Activated CD4-positive, alpha-beta T cell treated with anti-CD3 and anti-CD28 coated beads, Interleukin-2, amount 10 ng/mL, durations not matched to agents 24 days and 14 days (primary cell): ENCODE measurements at places on chromosomes 2 and 18.
A peak's percentile ranks its signal among the peaks of the same experiment; 100 is the strongest.

DNA sequence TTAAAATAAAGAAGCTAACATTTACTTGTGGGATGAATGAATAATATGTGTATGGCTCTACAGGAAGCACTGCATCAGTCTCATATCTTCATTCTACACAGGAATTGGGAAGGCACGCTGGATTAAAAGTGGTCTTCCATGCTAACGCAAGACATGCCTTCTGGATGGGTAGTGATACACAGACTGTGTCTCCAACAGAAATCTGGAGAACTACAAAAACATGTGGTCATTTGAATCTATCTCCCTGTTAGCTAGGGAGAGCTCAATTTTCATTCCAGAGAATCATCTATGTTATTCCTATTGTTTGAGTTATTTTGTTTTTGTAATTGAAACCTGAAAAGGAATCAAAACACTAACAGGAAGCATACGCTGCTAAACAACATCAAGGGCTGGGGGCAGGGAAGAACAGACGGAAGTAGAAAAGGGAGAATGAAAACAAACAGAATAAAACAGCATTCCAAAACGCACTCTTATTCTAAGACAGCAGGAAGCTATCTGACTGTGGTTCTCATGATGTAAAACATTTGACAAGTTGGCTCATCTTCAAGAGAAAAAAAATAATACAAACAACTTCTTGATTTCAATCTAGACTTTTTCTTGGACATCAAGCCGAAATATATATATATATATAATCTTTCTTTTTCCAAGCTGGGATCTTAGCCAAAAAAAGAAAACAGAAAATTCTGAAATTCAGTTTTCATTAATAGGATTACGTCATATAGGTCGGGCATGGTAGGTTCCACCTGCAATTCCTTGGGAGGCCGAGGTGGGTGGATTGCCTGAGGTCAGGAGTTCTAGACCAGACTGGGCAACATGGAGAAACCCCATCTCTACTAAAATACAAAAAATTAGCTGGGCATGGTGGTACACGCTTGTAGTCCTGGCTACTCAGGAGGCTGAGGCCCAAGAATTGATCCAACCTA lies 31.5 kb upstream of the ASNSD1 start:
- no peak for DNase-seq

- peak; percentile 76 for DNase-seq
Observed at GRCh38 chr2:239264492-239264837, 136.4 kb downstream of the HDAC4 start.

GRCh38 chr18:57931038-57931437 lies 113.0 kb upstream of the NEDD4L start:
- no peak for DNase-seq

GRCh38 chr18:53909668-53910067 lies 314.8 kb downstream of the MBD2 start:
- DNase-seq: peak; percentile 73

DNA sequence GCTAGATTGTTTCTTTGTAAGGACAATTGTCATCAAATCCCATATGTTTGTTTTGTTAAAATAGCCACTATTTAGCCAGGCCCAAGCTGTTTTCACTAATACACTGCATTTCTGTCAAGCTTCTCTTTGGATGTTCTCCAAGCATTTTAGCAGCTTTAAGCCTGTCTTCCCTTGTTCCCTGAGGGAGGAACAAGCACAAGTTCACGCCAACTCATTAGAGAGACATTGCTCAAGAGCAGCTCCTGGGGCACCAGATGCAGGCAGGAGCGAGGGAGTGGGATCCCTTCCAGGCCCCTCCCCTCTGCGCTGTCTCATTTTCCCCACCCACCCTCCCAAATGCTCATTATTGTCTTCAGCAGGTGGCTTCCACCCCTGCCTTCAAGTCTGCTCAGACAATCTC lies 32.6 kb upstream of the PPP3R1 start:
- no peak for DNase-seq

GRCh38 chr2:172968061-172968469 lies 107.6 kb upstream of the MAP3K20 start:
- no peak for DNase-seq

DNA sequence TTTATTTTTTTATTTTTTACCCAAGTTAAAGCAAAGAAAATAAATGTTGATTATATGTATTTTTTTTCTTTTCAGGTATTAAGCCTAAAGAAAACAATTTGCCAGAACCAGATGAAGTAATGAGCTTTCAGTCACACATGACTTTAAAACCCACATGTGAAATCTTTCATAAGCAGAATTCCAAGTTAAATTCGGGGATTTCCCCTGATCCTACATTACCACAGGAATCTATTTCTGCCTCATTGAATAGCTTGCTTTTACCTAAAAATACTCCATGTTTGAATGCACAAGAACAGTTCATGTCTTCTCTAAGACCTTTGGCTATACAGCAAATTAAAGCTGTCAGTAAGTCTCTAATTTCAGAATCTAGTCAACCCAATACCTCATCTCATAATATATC lies 26.6 kb downstream of the GEN1 start:
- no peak for DNase-seq

DNA sequence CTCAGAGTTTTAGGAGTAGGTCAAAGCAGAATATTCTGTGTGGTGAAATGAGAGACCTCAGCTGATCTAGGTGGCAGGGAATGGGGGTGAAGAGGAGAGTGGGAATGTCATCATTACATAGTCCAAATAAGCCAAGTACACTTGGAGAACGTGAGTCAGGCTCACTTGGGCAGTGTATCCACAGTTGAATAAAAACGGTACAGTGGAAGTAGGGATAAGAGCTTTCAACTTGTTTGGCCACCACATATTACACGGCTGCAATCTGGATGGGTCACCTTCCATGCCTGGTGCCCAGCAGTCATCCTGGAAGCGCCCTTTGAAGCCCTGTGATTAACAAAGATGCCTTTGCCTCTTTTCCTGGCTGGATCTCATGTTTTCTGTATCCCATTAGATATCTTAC lies 28.6 kb downstream of the MIB1 start:
- DNase-seq: no peak

DNA sequence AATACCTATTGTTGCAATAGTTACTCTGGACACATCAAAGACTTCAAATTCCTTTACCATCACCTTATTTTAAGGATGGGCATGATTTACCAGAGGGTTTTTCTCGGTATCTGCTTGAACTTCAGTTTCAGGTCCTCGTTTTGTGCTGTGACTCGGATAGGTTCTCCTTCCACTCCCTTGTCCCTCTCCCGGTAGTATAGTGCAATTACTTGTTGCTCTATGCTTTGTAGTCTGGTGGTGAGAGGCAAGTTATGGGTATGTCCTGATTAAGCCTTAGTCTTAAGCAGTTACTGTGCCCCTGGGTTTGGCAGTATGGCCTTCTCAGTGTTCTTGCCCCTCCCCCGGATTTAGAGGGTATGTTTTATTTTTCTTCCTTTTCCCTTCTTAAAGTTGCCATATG lies 96.6 kb downstream of the RHBDD1 start:
- DNase-seq: no peak

- no peak for DNase-seq
Observed at GRCh38 chr18:73879766-73880165, 267.9 kb downstream of the FBXO15 start.

- no peak for DNase-seq
Observed at GRCh38 chr2:65357959-65358294, 74.5 kb downstream of the SPRED2 start.

DNA sequence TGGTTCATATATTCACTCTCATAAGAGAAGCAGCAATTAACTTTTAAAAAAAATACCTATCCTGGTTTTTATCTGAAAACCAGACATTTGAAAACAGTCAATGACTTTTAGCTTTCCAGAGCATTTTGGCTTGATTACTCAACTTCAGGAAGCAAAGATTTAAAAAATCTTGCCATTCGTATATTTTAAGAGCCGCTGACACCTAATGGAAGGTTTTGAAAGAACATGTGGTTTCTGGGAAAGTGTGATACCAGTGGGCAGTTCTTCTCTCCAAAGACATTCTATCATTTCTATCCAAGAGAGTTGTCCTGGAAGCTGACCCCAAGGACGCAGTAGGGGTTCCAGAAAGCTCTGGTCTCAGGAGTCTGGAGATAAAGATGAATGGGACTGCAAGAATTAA lies 234.7 kb downstream of the TTC32 start:
- no peak for DNase-seq

GRCh38 chr2:238030422-238031155 lies 30.2 kb upstream of the SCLY start:
- no peak for DNase-seq

GRCh38 chr2:64210816-64211215 lies 66.6 kb upstream of the PELI1 start:
- DNase-seq: no peak

DNA sequence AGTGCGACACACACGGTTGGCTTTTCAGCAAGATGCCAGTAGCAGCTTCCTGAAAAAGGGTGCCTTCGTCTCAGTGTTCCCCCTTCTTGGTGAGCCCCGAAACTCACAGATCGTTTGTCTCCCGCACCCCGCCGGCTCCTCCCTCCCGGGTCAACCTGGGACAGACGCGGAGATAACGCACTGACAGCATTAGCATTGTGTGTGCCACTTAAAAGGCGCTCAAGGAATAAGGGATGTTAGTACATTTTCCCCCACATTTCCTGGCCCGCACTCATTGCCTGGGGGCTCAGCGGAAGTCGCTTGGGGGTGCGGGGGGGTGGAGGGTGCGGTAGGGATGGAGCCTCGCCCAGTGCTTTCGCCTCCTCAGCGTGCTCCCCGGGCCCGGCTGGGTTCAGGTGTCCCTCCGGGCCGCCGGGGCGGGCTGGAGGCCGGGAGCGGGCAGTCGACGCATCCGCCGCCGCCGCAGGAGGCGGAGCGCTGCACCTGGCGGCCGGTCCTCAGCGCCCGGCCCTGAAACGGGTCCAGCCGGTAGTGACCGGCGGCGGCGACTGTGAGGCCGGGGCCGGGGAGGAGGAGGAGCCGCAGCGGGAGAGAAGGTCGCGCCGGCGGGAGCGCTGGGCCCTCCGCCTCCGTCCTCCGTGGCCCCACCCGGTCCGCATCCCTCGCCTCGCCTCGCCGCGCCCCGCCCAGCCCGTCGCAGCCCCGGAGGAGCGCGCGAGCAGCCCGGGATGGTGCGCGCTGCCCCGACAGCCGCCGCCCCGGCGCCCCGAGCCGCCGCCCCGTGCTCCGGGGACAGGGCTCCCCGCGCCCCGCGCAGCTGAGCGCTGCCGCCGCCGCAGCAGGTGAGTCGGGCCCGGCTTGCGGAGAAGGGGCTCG lies at the start of gene MFSD6:
MFSD6 (plus strand) TSS at position 694 of the 876 bp plus-strand sequence. CDS start 27,675 bp downstream, outside the sequence.
- peak; percentile 88 for DNase-seq

GRCh38 chr2:106106622-106107508 lies 87.2 kb downstream of the UXS1 start:
- DNase-seq: no peak

DNA sequence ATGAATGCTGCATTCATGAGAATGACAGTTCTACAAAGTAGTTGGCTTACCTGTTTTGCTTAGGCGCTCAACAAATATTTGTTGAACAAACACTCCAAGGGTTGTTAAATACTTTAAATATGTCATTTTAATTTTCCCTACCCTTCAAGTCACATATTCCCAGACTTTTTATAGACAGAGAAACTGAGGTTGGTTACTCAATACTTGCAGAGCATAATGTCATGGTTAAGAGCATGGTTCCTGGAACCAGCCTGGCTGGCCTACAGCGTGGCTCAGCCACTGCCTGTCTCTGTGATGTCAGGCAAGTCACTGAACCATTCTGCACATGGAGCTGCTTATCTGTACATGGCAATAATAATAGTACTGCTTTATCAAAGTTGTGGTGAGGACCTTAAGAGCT lies 120.0 kb upstream of the STK17B start:
- no peak for DNase-seq

- no peak for DNase-seq
Observed at GRCh38 chr2:98560256-98560771, 48.0 kb downstream of the COA5 start.

DNA sequence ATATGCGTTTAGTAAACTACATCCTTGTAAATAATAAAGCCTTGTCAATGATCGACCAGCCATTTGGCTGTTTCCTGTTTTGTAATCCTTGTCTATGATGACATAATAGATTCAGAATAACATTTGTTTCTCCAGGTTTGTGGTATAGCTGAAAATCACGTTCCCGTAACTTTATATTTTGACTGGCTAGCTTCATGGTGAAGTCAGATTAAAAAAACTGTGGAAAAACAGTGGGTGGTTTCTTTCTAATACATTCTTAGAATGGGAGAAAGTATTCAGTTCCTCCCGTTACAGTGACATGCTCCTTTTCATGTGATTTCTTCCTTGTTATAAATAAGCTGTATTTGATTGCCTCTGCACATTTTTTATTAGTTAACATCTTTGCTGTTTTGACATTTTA lies 366.9 kb downstream of the NYAP2 start:
- no peak for DNase-seq
